ENCODE measurements at places on chromosomes 5 and 9. TPM values are rescaled to one million over a fixed set of nuclear protein-coding genes. Genes with fewer than 3 reads are reported as not detected.

DNA sequence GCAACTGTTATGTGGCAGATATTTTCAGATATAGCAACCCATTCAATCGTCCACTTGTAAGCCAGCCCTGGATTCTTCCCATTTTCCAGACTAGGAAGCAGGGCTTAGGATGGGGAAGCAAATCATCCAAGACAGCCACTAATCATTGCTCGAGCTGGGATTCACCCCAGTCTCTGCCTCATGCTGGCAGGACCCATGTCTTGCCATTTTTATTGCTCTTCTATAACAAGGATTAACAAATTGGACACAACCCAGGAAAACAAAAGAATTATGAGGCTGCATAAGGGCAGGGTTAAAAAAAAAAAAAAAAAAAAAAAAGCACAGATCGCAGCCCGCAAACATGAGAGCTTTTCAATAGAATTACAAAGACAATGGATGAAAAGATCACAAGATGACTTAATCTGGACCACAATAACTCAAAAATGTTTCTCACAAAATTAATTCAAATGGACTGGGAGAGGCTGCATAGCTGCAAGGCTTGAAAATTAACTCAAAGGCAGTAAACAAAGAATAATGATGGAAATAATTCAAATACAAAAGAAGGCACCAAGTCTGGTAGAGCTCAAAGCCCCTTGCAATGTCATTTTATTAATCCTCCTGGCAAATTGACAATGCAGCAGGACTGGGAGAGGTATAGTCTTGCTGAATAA lies 40.7 kb downstream of the ASTN2 start:
- H3K27ac ChIP-seq, result no peak overlapping the region
- no peak for DNase-seq
- no peak overlapping the region for H3K4me3 ChIP-seq
- H3K36me3 ChIP-seq, result no peaks in the 10 kb centered on the region

- H3K4me3 ChIP-seq, result no peak overlapping the region
- H3K27me3 ChIP-seq, result no peaks in the 10 kb centered on the region
- H3K36me3 ChIP-seq, result no peaks in the 10 kb centered on the region
- H3K4me1 ChIP-seq, result peaks cover 25% of the 10 kb centered on the region
Measured at GRCh38 chr5:140595538-140596300, 31.1 kb downstream of the SLC35A4 start.

- H3K27me3 ChIP-seq, result peaks cover 2% of the 10 kb centered on the region
- H3K4me3 ChIP-seq, result no peak overlapping the region
- no peak overlapping the region for H3K27ac ChIP-seq
Measured at GRCh38 chr9:99027443-99027842, 77.5 kb upstream of the TGFBR1 start.

ZDHHC21 gene
- 6.0 TPM for total RNA-seq

PCDHGA3 gene
- total RNA-seq, result 0.09 TPM

- no peak overlapping the region for H3K27ac ChIP-seq
- H3K36me3 ChIP-seq, result no peaks in the 10 kb centered on the region
- no peaks in the 10 kb centered on the region for H3K27me3 ChIP-seq
Measured at GRCh38 chr9:1454616-1455347, 404.6 kb downstream of the DMRT2 start.

DNA sequence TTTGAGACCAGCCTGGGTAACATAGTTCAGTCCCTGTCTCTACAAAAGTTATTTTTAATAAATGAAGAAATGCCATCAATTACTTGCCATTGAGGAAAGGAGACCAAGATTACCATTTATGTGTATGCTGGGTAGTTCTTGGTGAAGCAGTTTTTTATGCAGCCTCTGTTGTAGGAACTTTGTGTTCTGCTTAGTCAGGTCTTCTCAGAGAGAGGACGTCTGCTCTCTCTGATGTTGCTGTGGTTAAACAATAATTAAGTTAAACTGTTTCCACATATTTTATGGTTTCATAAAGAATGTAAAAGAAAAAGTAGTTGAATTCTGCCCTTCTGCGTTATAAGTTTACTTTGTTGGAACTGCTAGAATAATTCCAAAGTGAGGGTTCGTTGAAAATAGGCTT lies 210.5 kb downstream of the KDM4C start:
- no peak overlapping the region for H3K4me3 ChIP-seq
- no peaks in the 10 kb centered on the region for H3K4me1 ChIP-seq
- no peak overlapping the region for H3K27ac ChIP-seq
- H3K27me3 ChIP-seq, result no peaks in the 10 kb centered on the region
- no peak for DNase-seq

RNF208 gene
- 0.59 TPM for total RNA-seq

DAPK1 gene
- 25.4 TPM for total RNA-seq

- H3K27me3 ChIP-seq, result peaks cover 19% of the 10 kb centered on the region
- no peak for DNase-seq
- no peak overlapping the region for H3K27ac ChIP-seq
- H3K4me1 ChIP-seq, result no peaks in the 10 kb centered on the region
Measured at GRCh38 chr5:530001-530955, 6.0 kb upstream of the SLC9A3 start.

DNA sequence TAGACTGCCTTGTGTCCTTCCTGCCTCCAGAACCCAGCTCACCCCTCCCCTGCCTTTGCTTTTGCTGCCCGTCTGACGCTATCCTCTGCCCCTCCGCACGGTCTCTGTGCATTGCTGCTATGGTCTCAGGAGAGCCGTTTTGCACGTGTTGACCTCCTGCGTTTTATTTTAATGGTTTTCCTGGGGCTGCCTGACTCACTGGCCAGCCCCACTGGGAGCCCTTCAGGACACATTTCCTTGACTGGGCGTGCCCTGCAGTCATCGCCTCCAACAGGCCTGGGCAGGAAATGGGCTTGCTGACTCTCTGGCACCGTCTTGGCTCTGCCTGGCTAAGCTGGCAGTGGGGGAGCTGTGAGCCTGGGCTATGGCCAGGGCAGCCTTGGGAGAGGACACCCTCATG lies 17.9 kb upstream of the ASS1 start:
- no peak overlapping the region for H3K27ac ChIP-seq
- peaks cover 2% of the 10 kb centered on the region for H3K4me1 ChIP-seq
- no peak for DNase-seq
- H3K36me3 ChIP-seq, result no peaks in the 10 kb centered on the region
- H3K27me3 ChIP-seq, result no peaks in the 10 kb centered on the region

All from liver (tissue), 10 donors.